ENCODE measurements at places on chromosomes 4 and X. TPM values are rescaled to one million over a fixed set of nuclear protein-coding genes. Genes with fewer than 3 reads are reported as not detected.

- H3K4me3 ChIP-seq: no peak overlapping the region
- no peaks in the 10 kb centered on the region for H3K36me3 ChIP-seq
- no peak for DNase-seq
- H3K27me3 ChIP-seq: no peaks in the 10 kb centered on the region
- no peak overlapping the region for H3K27ac ChIP-seq
Observed at GRCh38 chrX:12239356-12240082, 101.2 kb downstream of the FRMPD4 start.

DNA sequence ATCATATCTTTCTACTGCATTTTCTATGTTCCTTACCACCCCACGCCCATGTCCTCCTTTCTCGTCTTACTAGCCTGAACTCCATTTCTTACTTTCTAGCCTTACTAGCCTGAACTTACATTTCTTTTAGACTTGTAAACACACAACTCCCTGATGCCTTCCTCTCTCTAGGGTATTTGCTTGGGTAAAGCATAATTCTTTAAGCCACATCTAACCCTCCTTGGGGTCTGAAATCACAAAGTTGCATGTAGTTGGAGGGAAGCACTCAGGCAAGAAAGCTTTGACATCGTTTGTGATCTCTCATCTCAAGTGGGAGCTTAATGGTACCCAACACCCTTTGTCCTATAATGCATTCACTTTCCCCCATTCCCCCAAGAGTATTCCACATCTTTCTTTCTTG is 124.4 kb downstream of the SPOCK3 start:
- no peak for DNase-seq
- H3K4me1 ChIP-seq: no peaks in the 10 kb centered on the region
- H3K36me3 ChIP-seq: no peaks in the 10 kb centered on the region
- H3K4me3 ChIP-seq: no peak overlapping the region
- no peak overlapping the region for H3K27ac ChIP-seq
- H3K27me3 ChIP-seq: no peaks in the 10 kb centered on the region

DNA sequence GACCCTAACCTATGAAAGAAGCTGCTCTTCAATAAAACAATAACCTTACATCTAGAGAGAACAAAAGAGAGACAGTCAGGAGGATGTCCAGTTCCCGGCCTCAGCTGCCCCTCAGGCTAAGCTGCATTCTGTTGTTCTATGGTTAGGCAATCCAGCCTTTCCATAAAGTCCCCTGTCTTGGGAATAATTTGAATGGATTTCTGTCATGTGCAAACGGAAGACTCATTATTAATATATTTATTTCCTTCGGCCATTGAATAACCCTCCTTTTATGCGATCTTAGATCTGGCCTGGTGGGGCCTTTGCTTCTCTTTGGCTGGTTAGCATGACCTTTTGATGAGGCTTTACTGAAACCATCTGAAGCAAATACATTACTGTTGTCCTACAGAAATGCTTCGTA is 80.1 kb downstream of the ANKRD50 start:
- H3K27me3 ChIP-seq: no peaks in the 10 kb centered on the region
- no peak overlapping the region for H3K4me3 ChIP-seq
- no peak for DNase-seq
- peaks cover 6% of the 10 kb centered on the region for H3K4me1 ChIP-seq

GRCh38 chrX:15567886-15568616 is 32.7 kb downstream of the ACE2 start:
- no peaks in the 10 kb centered on the region for H3K36me3 ChIP-seq
- no peak for DNase-seq
- H3K27me3 ChIP-seq: peaks cover 7% of the 10 kb centered on the region
- H3K4me3 ChIP-seq: no peak overlapping the region

DNA sequence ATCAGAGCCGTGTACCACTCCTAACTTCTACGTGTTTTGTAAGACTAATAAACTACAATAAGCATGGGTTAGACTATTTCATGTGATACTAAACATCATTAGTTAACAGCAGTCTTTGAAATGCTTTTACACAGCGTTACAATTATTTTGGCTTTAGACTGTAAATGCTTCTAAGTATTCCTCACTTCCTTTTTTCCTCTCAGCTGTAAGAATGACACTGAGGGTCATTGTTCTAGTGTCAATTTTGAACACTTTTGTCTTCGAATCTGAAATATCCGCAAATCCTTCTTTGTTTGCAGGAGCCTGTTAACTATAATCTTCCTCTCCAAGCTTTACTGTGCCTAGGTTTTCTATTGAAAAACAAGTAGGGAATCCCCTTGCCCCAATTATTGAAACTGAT is 1.5 kb downstream of the ABCE1 start:
- no peak for DNase-seq
- H3K36me3 ChIP-seq: peaks cover 23% of the 10 kb centered on the region
- H3K4me1 ChIP-seq: peaks cover 23% of the 10 kb centered on the region
- H3K4me3 ChIP-seq: peak overlapping the region; percentile 95
- no peaks in the 10 kb centered on the region for H3K27me3 ChIP-seq

The ATP1B4 gene
- not detected for total RNA-seq

The MAGEA2 gene
- not detected for total RNA-seq

GRCh38 chr4:77127215-77127614 is 29.8 kb upstream of the CCNG2 start:
- H3K36me3 ChIP-seq: no peaks in the 10 kb centered on the region
- peak overlapping the region; percentile 19 for H3K27ac ChIP-seq

The SORCS2 gene
- total RNA-seq: not detected

- H3K36me3 ChIP-seq: peaks cover 35% of the 10 kb centered on the region
- no peak for DNase-seq
- no peaks in the 10 kb centered on the region for H3K27me3 ChIP-seq
- H3K4me3 ChIP-seq: no peak overlapping the region
- no peak overlapping the region for H3K27ac ChIP-seq
- H3K4me1 ChIP-seq: peaks cover 1% of the 10 kb centered on the region
Observed at GRCh38 chr4:42460043-42460442, 62.8 kb downstream of the SHISA3 start.

DNA sequence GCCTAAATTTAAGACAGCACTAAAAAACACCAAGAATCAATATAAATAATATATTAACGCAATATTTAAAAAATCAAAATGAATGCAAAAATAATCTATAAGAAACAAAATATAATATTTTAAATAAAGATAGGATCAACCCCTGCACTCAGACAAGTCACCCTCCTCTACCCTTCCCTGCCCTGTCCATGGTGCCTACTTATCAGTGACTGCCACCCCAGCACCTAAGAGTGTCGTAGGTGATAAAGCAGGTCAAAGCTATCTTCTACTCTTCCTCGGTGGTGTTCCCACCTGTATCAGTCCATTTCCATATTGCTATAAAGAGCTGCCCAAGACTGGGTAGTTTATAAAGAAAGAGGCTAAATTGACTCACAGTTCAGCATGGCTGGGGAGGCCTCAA is 251.9 kb downstream of the STIM2 start:
- peaks cover 10% of the 10 kb centered on the region for H3K27me3 ChIP-seq
- no peak overlapping the region for H3K27ac ChIP-seq
- no peaks in the 10 kb centered on the region for H3K36me3 ChIP-seq
- H3K4me3 ChIP-seq: no peak overlapping the region

DNA sequence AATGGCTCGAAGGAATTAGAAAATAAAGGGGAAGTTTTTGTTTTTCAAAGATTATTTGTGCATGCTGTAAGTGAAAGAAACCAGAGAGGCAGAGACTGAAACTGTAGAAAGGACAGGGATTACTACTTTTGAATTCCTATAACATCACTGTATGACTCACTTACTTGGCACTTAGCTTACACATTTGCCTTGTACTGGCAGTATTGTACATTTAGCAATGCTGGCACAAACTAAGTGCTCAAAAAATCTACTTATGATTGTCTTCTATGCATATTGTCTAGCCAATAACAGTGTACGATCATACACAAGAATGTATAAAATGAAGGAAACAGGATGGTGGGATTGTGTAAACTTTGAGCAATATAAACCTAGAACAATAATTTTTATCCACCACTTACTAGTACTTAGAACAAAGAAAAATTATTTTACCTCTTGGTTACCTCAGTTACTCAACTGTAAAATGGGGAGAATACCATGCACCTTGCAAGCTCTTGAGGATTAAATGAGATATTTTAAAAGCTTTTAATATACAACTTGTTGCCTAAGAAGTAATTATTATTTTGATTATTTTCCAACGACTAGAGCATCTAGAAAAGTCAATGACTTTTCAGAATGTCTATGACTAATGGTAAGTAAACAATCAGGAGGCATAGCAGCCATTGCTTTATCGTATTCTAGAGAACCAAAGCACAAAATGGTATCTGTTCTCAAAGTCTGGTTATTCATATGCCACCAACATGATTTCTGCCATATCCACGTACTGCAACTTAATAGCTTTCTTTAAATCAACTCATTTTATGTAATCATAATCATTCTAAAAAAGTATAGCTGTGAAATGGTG is 4.7 kb downstream of the FAM120C start:
- no peaks in the 10 kb centered on the region for H3K27me3 ChIP-seq
- peak overlapping the region; percentile 73 for H3K27ac ChIP-seq
- no peak for DNase-seq
- H3K4me1 ChIP-seq: peaks cover 39% of the 10 kb centered on the region
- H3K36me3 ChIP-seq: peaks cover 59% of the 10 kb centered on the region
- H3K4me3 ChIP-seq: peak overlapping the region; percentile 50

- peaks cover 17% of the 10 kb centered on the region for H3K27me3 ChIP-seq
- DNase-seq: no peak
- H3K4me1 ChIP-seq: no peaks in the 10 kb centered on the region
Observed at GRCh38 chrX:72026341-72027023, 105.2 kb downstream of the RTL5 start.

The NIPAL1 gene
- 1.8 TPM for total RNA-seq

The NSUN7 gene
- 0.28 TPM for total RNA-seq

The EDA2R gene
- 0.87 TPM for total RNA-seq

- DNase-seq: no peak
- peaks cover 42% of the 10 kb centered on the region for H3K4me1 ChIP-seq
- no peaks in the 10 kb centered on the region for H3K27me3 ChIP-seq
- H3K27ac ChIP-seq: no peak overlapping the region
- no peak overlapping the region for H3K4me3 ChIP-seq
- H3K36me3 ChIP-seq: peaks cover 3% of the 10 kb centered on the region
Observed at GRCh38 chr4:70712604-70713452, 8.9 kb upstream of the RUFY3 start.

The RHOXF2B gene
- total RNA-seq: not detected
